ENCODE measurements at places on chromosomes 5 and 9. TPM values are rescaled to one million over a fixed set of nuclear protein-coding genes. Genes with fewer than 3 reads are reported as not detected.

DEPDC1B gene
- total RNA-seq, result 0.77 TPM

DNM1 gene
- 2.2 TPM for total RNA-seq

CTNNA1 gene
- total RNA-seq, result 20.9 TPM

TAF11L10 gene
- not detected for total RNA-seq

SPATA31D4 gene
- total RNA-seq, result not detected

PHYHD1 gene
- total RNA-seq, result not detected

SOHLH1 gene
- not detected for total RNA-seq

MCIDAS gene
- not detected for total RNA-seq

LMX1B gene
- not detected for total RNA-seq
